Prostate gland (tissue), 2 donors: ENCODE measurements at places on chromosomes 4 and X.

- no peak for DNase-seq
These were observed 47.5 kb downstream of the PPA2 start for GRCh38 chr4:105426187-105426897.

DNA sequence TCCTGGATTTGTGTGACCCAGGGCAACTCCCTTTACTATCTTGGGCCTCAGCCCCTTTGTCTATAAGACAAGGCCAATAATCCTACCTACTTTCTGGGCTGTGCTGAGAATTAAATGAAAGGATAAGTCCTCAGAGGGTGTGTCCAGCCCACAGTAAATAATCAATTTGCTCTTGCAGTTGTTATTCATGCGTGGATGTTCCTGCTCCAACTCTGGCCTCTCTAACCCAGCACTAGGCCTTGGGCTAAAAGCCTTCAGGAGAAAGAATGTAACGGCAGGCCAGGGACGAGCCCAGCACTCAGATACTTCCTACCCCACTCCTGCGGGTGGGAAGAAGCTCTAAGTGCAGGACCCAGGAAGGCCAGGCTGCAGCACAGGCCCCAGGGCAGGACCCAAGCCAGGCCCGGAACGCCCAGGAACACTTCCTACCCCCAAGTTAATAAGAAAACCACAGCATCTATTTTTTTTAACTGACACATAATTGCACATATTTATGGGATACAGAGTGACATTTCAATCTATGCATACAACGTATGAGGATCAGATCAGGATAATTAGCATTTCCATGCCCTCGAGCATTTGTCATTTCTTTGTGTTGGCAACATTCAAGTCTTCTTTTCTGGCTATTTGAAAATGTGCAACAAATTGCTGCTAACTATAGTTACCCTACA lies 179.6 kb upstream of the RBPJ start:
- DNase-seq = no peak

GRCh38 chr4:88101165-88101564 lies 57.3 kb downstream of the ABCG2 start:
- no peak for DNase-seq

- DNase-seq = no peak
These were observed 55.0 kb downstream of the PAPSS1 start for GRCh38 chr4:107665001-107665400.

DNA sequence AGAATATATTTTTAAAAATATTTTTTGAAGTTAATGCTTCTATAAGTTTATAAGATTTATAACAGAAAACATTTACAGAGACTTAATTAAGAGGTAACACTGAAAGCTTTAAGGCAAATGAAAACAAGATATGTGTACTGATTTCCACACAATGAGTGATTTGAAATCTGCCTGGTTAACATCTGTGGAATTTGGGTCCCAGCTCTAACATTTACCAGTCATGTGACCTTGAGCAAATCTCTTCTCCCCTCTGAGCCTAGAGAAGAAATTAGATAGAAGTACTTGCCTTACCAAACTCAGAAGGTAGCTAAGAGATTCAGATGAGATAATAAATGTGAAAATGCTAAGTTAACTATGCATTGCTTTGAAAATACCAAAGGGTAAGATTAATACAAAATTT lies 458.8 kb upstream of the LCORL start:
- DNase-seq = no peak

DNA sequence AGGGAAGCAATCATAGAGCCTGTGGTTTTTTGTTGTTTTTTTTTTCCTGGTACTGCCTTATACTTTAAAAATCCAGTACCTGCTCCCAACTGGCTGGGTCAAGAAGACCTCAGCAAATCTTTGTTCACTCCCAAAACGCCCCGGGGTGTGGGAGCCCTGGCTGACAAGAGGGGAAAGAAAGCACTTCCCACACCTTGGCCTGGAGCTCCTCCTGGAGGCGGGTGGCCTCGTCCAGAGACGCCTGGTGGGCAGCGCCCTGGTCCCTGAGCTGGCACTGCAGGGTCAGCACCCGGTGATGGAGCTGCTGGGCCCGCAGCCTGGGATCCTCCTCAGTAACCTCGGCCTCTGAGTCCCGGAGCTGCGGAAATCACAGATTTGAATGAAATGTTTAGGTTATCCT lies 38.2 kb downstream of the C4orf50 start:
- no peak for DNase-seq

GRCh38 chr4:26032142-26032541 lies 118.1 kb downstream of the SMIM20 start:
- DNase-seq = no peak

DNA sequence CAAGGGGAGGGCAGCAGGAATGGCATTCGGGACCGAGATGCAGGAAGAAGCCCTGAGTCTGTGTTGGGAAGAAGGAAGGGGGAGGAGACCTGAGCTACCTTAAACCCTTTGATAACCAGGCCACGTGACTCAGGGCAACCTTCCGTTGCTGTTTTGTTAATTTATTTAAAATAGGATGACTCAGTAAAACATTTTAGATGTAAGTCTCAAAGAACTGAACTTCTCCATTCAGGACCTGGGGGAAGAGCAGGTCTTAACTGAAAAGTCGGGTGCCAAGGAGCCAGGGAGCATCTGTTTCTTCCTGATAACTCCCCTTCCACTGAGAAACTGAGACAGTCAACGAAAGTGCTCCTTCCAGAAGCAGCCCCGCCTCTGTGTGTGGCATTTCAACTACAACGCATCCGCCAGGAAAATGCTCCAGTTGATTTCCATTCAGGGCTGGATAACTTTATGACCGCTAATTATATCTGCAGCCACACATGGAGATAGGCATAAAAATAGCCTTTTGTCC lies 88.0 kb downstream of the IRF2 start:
- DNase-seq = no peak
